Gastroesophageal sphincter (tissue), 4 donors: ENCODE measurements at places on chromosomes 3 and 15.

DNA sequence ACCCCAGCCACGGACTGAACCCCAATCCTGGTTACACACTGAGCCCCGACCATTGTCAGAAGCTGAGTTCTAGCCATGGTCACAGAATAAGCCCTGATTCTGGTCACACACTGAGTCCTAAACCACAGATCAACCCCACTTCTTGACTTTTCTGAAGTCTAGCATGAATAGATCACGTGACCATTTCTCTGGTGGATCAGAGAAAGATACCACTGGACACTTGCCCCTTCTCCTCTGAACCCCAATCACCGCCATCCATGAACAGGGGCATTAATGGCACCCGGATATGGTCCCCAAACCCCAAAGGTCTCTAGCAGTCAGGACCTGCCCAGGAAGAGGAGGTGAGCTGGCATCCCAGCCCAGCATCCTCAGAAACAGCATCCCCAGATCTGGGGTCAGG is 9.1 kb downstream of the HCN4 start:
- ATAC-seq, result no peak

GRCh38 chr15:32956006-32956405 is 238.2 kb downstream of the GREM1 start:
- no peak for ATAC-seq

DNA sequence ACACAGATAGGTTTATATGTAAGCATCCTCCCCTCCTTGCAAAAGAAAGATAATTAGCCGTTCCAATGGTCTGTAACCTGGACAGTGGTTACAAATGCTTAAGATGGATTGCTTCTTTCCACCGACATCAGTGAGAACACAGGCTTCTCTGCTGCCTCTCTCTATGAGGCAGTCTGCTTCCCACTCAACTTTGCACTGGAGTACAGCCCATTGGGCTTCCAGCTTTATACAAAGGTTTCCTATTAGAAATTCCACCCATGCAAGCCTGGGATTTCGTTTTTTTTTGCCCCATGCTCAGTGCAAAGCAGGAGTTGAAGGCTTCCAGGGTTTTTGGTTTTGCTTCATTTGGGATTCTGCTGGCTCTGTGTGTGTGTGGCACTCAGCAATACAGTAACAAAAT is 47.3 kb upstream of the C3orf22 start:
- no peak for ATAC-seq

GRCh38 chr15:58064082-58064979 is 1.2 kb downstream of the ALDH1A2 start:
- ATAC-seq, result no peak

- ATAC-seq, result no peak
These were observed 448.2 kb downstream of the EDEM1 start for GRCh38 chr3:5635746-5636145.
